ENCODE measurements at places on chromosomes 4 and X.

DNA sequence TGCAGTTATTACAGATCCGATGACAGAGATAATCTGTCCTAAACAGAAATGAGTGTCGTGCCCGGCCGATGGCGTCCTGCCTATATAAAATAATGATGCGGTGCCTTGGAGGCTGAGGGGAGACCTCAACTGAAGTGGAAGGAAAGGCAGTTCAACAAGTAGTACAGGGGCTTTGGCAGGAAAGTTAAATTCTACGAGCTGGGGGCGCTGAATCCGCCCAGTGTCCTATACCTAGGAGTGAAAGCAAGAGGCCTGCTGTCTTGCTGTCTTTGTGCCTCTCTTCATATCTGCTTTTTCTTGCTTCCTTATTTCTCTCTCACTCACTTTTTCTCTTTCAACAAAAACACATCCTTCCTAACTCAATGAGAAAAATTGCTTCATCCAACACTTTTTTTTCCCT lies 82.2 kb upstream of the PRPS2 start:
- no peak for DNase-seq

- DNase-seq: no peak
Measured at GRCh38 chr4:80393970-80394250, 58.4 kb downstream of the CFAP299 start.

GRCh38 chrX:132665676-132666075 lies 176.8 kb upstream of the MBNL3 start:
- DNase-seq: no peak

DNA sequence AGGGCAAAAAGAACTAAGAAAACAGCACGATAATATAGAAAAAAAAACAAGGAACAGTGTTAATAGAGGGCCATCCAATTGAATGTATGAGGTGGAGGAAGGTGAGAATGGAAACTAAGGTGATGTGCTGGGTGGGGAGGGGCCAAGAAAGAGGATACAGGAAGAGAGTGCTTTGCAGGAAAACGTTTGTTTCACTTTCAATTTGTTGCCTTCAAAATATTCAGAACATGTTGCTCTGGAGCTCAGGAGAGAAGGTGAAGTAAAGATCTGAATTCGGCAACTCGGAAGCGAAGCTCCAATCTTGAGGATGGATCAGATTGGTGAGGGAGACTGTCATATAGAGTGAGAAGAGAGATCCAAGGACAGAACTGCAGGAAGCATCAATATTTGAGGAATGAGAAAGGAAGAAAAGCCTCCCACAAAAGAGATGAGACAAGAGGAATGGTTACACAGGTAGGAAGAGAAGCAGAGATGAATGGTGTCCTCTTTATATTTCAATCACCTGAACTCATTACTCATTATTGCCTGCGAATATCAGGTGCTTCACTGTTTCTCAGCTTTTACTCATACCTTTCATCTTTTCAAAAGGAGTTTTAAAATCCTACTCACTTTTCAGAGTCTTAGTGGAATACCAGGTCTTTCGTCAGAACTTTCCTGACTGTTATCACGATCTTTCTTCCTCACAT lies 14.7 kb upstream of the SEC24D start:
- peak; percentile 22 for DNase-seq

GRCh38 chrX:150326541-150327247 lies 36.4 kb upstream of the MAMLD1 start:
- DNase-seq: no peak

DNA sequence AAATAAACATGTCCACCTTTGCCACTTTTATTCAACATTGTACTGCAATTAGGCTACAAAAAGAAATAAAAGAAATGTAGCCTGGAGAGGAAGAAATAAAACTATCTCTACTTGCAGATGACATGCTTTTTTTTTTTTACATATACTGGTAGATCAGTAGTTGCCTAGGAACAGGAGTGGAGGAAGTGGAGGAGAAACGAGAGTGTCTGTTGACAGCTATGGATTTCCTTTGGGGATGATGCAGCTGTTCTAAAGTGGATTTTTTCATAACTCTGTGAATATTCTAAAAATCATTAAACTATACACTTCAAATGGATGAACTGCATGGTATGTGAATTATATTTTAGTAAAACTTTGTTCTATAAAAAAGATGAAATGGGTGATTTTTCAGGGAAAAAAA lies 116.4 kb downstream of the ANAPC4 start:
- DNase-seq: no peak

GRCh38 chr4:112099701-112100297 lies 45.5 kb upstream of the FAM241A start:
- no peak for DNase-seq

- DNase-seq: no peak
Measured at GRCh38 chr4:891747-892146, 40.4 kb downstream of the GAK start.

GRCh38 chr4:139631791-139632190 lies 33.8 kb upstream of the MGST2 start:
- no peak for DNase-seq

DNA sequence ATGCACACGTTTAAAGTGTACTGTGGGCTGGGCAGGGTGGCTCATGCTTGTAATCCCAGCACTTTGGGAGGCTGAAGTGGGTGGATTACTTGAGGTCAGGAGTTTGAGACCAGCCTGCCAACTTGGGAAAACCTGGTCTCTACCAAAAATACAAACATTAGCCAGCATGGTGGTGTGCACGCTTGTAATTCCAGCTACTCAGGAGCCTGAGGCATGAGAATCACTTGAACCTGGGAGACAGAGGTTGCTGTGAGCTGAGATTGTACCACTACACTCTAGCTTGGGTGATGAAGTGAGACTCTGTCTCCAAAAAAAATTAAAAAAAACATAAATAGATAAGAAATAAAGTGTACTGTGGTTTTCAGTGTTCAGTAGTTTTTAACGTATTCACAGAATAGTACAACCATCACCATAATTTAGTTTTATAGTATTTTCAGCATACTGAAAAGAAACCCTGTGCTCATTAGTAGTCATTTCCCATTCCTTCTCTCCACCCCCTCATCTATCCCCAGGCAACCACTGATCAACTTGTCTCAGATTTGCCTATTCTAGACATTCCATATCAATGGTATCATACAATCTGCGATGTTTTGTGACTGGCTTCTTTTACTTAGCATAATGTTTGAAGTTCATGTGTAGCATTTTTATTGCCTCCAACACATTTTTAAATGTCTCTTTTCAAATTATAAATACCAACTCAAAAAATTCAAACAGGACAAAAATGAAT lies 19.1 kb downstream of the SLAIN2 start:
- DNase-seq: no peak

GRCh38 chrX:2701600-2701999 lies 10.5 kb downstream of the CD99 start:
- DNase-seq: no peak

GRCh38 chr4:104868958-104869357 lies 277.7 kb upstream of the TET2 start:
- DNase-seq: no peak

DNA sequence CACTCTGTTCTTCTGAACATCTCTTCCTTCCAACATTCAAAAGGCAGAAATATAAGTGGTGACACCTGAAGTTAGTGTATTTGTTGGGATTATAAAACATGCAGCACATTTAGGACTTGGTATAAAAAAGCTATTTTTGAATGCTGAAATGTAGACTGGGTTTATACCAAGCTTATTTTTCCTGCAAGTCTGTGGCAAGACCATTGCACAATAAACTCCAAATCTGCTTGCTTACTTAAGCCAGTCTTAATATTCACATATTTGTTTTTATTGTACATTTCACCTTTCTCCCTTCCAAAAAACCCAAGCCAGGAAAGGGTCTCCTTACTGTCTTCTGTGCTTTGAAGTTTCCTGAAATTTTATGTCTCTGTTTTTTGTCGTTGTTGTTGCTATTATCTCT lies 63.7 kb downstream of the FHIP1A start:
- DNase-seq: no peak

- DNase-seq: no peak
Measured at GRCh38 chrX:108126661-108127060, 35.1 kb downstream of the ATG4A start.

GRCh38 chr4:159229164-159229563 lies 126.3 kb downstream of the RAPGEF2 start:
- DNase-seq: no peak

GRCh38 chr4:121675715-121676114 lies 21.1 kb downstream of the ANXA5 start:
- no peak for DNase-seq

DNA sequence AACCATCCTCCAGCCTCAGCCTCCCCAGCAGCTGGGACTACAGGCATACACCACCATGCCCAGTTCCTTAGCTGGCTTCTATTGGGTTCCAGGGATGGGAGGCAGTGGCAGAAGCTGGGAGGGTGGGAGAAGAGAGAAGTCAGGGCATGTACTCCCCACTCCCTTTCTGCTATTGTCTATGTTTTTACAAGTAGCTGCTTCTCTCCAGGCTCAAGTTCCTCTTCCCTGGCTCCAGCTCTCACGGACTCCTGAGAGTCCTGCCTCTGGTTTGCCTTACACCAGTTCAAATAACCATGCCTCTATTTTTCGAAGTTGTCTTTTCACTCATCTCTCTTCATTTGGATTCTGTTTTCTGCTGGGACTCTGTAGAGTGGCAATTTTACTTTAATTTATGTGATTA lies 2.9 kb downstream of the TBC1D9 start:
- no peak for DNase-seq

DNA sequence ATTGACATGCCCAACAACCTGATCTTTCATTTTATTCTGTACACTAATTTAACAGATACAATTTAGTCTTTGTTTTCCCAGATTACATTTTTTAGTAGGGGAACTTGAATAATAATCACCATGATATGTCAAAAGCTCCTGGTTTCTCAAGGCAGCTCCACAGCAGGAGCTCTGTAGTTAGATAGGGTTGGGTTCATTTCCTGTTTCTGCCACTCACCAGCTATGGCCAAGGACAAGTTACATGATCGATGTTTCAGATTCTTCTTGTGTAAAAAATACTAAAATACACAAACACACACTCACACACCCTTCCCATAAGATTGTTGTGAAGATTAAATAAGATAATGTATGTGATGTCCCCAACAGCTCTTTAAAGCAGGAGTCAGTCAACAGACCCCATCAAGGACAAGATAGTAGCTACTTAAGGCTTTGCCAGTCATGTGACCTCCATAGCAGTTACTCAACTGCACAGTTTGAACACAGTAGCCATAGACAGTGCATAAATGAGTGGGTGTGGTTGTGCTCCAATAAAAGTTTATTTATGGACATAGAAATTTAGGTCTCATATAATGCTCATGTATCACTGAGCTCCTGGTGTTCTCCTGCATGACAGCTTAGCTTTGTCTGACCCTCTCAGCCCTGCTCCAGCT lies 18.4 kb downstream of the GUCY1A1 start:
- no peak for DNase-seq

GRCh38 chrX:95058815-95059214 lies 1384.8 kb downstream of the FAM133A start:
- DNase-seq: no peak

- no peak for DNase-seq
Measured at GRCh38 chr4:45442466-45442865, 681.4 kb downstream of the GABRG1 start.

DNA sequence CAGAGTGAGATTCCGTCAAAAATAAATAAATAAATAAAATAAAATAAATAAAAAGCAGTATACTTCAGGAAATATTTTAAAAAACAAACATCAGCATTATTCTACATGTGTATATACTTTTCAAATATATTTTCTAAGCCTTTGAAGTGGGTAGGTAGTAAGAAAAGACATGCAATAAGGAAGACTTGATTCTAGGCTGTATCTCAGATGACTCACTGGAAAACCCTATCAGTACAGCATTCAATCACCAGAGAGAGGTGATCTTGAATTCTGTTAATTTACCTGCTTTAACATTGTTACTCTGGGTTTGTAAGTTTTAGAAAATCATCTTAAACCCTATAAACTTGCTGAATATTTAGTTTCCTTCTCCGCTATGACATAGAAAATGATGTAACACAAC lies 106.6 kb upstream of the NAP1L5 start:
- DNase-seq: no peak

DNA sequence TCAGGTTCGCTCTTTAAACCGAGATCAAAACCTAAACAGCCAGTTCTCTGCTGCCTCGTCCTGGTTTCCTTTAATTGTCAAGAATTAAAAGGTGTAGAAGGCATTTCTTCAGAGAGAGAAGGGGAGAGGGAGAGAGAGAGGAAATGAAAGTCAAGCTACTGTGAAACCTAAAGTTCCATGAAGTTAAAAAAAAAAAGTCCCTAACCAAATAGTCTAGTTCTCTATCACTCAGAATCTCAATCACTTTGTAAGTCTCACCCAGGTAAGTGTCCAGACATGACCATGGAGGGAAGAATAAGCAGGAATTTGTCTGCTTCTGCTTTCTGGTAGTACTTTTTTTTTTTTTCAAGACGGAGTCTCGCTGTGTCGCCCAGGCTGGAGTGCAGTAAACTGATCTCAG lies 18.8 kb upstream of the SMIM14 start:
- DNase-seq: no peak

DNA sequence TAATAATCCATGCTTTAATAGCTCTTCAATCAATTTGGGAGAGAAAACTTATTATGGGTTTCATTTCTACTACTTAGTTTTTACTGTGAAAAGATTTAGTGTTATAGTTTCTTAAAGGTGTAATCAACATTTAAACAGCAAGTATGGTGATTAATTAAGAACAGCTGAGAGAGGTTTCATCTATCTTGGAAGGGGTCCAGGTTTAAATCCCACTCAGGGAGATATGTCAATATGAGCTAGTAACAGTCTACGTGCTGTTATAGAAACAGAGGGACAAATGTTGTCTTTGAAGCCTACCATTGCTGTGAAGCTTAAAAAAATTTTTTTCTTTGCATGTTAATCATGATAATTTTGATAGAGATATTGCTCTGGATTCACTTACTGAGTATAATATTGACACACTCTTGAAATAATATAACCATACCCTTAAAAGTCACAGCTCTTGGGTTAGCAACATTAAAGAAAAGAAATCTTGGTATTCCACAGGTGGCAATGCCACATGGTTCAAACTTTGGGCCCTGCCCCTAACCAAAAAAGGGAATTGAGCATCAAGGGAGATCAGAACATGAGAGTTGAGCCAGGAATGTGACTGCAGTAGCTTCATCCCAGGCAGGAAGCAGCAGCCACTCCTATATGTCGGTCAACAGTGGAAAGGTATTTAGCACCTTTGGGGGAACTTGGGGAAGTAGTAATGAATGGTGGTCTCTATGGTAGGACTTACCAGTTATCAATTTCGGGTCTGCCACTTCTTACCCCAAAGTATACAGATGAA lies 107.8 kb downstream of the ANK2 start:
- no peak for DNase-seq

DNA sequence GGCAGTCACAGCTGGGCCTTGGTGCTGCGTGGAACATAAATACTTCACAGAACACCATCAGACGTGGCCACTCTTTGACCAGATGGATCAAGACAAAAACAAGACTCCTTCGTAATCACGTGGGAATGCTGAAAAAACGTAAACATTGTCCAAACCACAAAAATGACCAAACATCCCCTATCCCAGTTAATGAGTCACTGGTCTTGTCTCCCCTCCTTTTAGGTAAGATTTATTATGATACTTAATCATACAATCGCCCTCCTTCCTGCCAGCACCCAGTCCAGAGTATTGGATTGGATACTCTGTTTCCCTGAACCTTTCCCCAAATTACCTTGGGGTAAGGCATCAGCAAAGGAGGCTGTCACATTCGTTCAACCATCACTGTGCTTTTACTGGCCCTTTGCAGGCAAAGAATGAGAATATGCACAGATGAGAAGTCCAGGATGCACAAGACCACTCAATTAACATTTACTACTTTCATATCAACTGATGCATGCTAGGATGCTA lies 601 bp upstream of the TCEANC start:
- DNase-seq: no peak

GRCh38 chrX:32153585-32153984 lies 1057.8 kb downstream of the DMD start:
- no peak for DNase-seq

Data from activated T-cell treated with anti-CD3 and anti-CD28 coated beads, Interleukin-2, amount 50 U/mL, for 1 hour (primary cell).